ENCODE measurements at places on chromosomes 7 and 10. TPM values are rescaled to one million over a fixed set of nuclear protein-coding genes. Genes with fewer than 3 reads are reported as not detected.

DNA sequence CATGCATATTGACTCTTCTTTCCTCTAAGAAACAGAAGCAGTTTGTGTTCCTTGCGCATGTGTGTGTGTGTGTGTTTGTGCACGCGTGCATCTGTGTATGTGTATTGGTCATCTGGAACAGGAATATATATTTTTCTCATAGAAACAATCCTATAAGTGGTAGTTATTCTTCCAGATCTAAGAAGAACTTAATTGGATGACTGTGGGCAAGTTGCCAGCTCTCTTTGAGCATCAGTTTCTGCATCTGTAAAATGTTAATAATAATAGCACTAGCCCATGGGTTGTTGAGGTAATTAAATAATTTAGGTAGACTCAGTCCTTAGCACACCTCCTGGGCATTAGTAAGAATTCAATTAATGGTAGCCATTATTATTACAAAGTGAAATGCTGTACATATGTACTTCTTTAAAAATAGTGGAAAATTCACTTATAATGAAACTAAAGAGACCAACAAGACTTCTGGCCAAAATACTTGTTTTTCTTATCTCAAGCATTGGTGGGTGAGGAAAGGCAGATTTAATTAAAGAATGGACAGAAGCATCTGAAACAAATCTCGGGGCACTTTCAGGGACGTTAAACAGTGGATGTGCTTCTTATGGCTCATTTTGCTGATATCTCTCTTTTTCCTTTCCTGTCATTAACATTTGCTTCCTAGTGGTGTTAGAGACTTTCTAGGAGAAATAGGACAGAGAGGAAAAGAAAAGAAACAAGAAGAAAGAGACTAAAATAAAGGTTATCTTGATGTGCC lies 124.9 kb upstream of the HABP2 start:
- H3K27me3 ChIP-seq = no peaks in the 10 kb centered on the region
- no peaks in the 10 kb centered on the region for H3K4me1 ChIP-seq
- no peak overlapping the region for H3K4me3 ChIP-seq
- no peaks in the 10 kb centered on the region for H3K36me3 ChIP-seq
- no peak overlapping the region for H3K27ac ChIP-seq

GDF10 gene
- total RNA-seq = not detected

GRCh38 chr10:43121444-43121843 lies 16.8 kb upstream of the CSGALNACT2 start:
- DNase-seq = peak; percentile 41
- no peaks in the 10 kb centered on the region for H3K27me3 ChIP-seq
- H3K4me3 ChIP-seq = no peak overlapping the region

FEZF1 gene
- total RNA-seq = 0.19 TPM

- no peaks in the 10 kb centered on the region for H3K36me3 ChIP-seq
- no peak for DNase-seq
- H3K4me3 ChIP-seq = no peak overlapping the region
- no peaks in the 10 kb centered on the region for H3K27me3 ChIP-seq
- peaks cover 6% of the 10 kb centered on the region for H3K4me1 ChIP-seq
- no peak overlapping the region for H3K27ac ChIP-seq
Measured at GRCh38 chr7:101719123-101719470, 90.0 kb upstream of the MYL10 start.

- no peak for DNase-seq
- H3K4me3 ChIP-seq = no peak overlapping the region
- H3K27ac ChIP-seq = no peak overlapping the region
- no peaks in the 10 kb centered on the region for H3K27me3 ChIP-seq
Measured at GRCh38 chr7:117962366-117962994, 89.2 kb upstream of the CTTNBP2 start.

PDZD7 gene
- 0.54 TPM for total RNA-seq

All from psoas muscle (tissue), 8 donors.